ENCODE measurements at places on chromosomes 5 and 9. TPM values are rescaled to one million over a fixed set of nuclear protein-coding genes. Genes with fewer than 3 reads are reported as not detected.

GDNF gene
- polyA plus RNA-seq, result 0.07 TPM

DNA sequence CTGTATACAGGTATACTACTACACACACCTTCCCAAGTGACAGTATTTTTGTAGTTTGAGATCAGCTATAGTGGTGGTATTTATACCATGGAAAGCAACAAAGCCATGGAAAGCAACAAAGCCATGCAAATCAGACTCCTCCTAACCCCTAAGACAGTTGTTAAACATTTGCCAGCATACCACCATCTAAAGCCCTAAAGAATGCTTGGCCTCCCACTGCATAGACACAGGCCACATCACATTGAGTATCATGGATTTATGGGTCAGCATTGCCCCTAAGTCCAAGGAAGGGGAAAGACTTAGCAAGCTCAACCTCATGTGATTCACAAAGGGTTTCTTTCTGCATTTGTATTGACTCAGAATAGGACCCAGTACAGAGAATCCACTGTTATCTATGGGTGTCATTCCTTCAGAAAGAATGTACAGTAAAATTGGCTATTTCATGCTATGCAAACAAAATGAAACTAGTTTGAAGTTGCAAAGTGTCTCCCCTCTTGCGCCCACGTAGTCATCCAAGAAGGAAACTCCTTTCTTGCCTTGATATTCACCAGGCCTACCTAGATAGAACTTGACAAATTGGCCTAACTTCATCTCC lies 70.4 kb upstream of the IQGAP2 start:
- no peaks in the 10 kb centered on the region for H3K36me3 ChIP-seq
- no peak overlapping the region for H3K27ac ChIP-seq

DNA sequence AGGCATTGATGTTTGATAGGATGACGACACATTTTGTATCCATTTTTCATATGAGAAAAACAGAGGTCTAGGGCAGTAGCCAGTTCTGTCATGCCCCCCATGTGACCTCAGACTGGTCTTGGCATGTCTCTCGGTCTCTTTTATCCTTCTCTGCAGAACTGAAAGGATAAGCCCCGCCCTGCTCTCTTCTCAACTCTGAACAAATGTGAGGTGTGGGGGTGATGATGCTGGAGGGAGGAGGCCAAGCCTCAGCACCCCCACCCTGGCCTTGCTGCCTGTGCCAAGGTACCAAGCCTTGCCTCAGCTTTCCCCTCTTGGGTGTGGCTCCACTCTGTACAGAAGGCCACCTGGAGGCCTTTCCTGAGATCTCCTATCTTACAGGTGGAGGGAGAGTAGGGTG lies 19.5 kb upstream of the CRB2 start:
- no peak overlapping the region for H3K4me3 ChIP-seq
- DNase-seq, result no peak
- H3K4me1 ChIP-seq, result peaks cover 50% of the 10 kb centered on the region
- H3K27ac ChIP-seq, result no peak overlapping the region

CDO1 gene
- polyA plus RNA-seq, result 1.7 TPM

ADGRV1 gene
- polyA plus RNA-seq, result 5.1 TPM

- H3K36me3 ChIP-seq, result no peaks in the 10 kb centered on the region
- H3K27me3 ChIP-seq, result no peaks in the 10 kb centered on the region
- no peak overlapping the region for H3K27ac ChIP-seq
- DNase-seq, result no peak
- H3K4me1 ChIP-seq, result peaks cover 31% of the 10 kb centered on the region
- H3K4me3 ChIP-seq, result no peak overlapping the region
These were observed 80.6 kb upstream of the ZBTB43 start for GRCh38 chr9:126724226-126724625.
